DMS53 (cell line): ENCODE measurements at places on chromosomes 12 and 14.

DNA sequence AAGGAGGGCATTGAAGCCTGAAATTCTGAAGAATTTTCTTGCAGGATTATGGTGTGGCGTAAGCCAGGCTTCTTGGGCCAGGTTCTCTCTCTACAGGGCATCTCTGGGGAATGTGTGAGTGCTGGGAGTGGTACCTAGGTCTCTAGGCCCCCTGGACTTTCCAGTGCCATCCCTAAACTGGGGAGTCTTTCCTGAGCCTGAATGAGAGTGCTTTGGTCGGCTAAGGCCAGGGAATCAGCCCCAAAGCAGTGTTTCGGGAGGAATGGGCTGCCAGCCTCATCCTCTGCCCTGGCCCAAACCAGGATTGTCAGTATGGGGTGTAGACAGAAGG, 93.9 kb downstream of the CALM1 start:
- DNase-seq, result no peak

GRCh38 chr12:20486233-20486632, 117.9 kb downstream of the PDE3A start:
- peak; percentile 53 for DNase-seq

- no peak for DNase-seq
Observed at GRCh38 chr12:30811966-30812365, 57.2 kb upstream of the CAPRIN2 start.

GRCh38 chr12:91639327-91639726, 456.7 kb upstream of the DCN start:
- peak; percentile 41 for DNase-seq

DNA sequence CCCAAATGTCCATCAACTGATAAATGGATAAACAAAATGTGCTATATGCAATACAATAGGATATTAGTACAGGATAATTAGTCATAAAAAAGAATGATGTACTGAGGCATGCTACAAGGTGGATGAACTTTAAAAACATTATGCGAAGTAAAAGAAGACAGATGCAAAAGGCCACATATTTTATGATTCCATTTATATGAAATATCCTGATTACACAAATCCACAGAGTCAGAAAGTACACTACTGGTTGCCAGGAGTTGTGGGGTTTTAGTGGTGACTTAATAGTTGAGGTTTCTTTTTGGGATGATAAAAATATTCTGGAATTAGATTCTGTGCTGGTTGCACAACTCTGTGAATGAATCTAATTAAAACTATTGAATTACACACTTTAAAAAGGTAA, 12.6 kb downstream of the TRIM9 start:
- DNase-seq, result no peak
